AG04449 (cell line): ENCODE measurements at places on chromosomes 2 and 18.

DNA sequence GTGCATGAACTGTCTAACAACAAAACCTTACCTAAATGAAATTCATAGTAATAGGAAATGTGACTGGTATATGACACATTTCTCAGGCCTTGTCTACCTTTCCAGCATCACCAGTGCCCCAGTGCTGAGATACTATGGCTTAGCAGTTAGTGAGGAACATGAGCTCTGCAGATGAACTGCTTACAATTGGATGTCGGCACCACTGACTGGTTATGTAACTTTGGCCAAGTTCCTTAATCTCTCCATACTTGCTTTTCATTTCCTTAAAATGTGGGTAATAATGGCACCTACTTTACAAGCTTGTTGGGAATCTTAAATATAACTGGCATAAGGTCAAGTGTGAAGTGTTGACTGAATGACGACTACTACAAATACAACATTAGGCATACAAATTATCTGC is 136.3 kb downstream of the OLA1 start:
- DNase-seq, result no peak

- no peak for DNase-seq
Observed at GRCh38 chr2:2061091-2061696, 269.9 kb downstream of the MYT1L start.

GRCh38 chr18:2425426-2426317 is 145.6 kb downstream of the METTL4 start:
- no peak for DNase-seq

- no peak for DNase-seq
Observed at GRCh38 chr2:238231251-238231793, 8.5 kb downstream of the HES6 start.

GRCh38 chr2:7730449-7730848 is 813.2 kb downstream of the RNF144A start:
- DNase-seq, result no peak

DNA sequence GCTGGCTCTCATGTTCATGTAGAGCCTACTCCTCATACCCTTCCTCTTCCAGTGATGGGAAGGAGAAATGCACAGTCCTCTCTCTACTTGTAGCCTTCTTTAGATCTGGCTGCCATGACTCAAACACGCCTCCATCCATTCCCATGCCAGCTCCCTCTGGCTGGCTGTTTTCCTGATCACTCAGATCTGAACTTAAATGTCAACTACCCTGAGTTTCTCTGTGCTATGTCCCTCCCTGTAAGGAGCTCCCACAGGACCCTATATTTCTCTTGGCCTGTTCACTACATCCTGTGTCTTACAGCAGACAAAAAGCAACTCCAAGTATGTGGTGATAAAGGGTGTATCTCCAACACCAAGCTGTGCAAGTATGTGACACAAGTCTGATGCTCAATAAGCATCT is 152.4 kb downstream of the TCF4 start:
- no peak for DNase-seq

DNA sequence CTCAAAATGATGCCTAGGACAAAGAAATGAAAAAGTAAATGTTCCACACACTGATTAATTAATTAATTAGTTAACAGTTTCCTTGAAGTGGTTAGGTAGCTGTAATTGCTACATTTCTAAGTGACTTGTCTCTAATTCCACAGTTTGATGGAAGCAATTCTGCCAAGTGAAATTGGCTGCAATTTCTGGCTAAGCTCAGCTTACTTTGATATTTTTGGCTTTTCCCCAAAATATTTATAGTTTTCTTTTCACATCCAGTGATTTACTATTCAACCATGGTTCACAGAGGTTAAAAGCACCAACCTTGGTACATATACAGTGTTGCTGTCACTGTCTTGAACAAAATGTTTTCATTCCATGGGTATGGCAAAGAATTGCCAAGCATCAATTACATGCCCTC is 459.5 kb upstream of the CDH20 start:
- no peak for DNase-seq

- DNase-seq, result no peak
Observed at GRCh38 chr2:144233733-144234541, 286.0 kb downstream of the ZEB2 start.
